ENCODE measurements at places on chromosomes 2 and 18.

DNA sequence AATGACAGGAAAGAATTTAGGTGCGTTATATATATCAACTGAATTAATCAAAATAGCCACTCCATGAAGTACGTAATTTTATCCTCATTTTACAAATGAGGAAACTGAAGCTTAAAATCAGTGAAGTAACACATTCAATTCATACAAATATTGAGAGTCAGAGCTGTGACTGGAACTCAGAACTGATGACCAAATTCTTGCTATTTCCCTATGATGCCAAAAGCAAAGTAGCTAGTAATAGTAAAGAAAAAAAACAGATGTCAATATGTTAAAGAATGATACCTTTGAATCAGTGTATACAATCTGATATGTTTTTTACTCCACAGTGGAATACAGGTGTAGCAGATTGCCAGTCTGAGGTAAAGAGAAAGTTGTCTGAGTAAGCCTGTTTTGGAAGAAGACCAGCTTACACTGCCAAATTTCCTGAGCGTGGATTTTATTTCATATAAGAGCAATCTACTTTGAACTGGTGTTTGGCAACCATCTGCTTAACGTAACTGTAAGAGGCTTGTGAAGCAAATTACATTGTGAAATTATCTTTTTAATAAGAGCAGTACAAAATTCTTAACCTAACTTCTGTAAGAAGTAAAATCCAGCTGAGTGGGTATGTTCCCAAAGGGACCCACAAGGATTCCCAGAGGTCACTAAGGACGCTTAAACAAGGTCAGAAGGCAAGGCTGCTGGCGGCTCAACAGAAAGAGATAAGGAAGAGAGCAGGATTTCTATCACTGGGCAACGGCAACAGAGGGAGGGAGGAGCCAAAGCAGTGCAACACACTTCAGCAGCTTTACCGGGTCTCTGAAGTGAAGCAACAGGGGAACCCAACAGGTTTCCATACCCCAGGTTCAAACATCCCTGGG is 85.6 kb downstream of the IKZF2 start:
- no peak for DNase-seq

DNA sequence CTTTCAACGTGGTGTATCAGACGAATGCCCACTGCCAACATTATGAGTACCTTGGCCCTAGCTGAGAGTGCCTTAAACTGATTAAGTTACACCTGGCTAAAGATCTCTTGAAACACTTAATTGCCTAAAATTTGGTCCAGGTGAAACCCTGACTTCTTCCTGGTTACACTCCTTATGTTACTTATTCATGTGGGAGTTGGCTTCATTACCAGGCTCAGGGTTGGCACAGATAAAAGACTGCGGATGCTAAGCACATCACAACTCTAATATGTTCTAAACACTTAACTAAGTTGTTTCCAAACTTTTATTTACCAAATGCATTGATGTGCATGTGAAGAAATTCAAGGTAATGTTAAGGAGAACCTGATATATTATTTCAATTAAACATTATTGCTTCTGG is 298.9 kb downstream of the TCF4 start:
- no peak for DNase-seq

DNA sequence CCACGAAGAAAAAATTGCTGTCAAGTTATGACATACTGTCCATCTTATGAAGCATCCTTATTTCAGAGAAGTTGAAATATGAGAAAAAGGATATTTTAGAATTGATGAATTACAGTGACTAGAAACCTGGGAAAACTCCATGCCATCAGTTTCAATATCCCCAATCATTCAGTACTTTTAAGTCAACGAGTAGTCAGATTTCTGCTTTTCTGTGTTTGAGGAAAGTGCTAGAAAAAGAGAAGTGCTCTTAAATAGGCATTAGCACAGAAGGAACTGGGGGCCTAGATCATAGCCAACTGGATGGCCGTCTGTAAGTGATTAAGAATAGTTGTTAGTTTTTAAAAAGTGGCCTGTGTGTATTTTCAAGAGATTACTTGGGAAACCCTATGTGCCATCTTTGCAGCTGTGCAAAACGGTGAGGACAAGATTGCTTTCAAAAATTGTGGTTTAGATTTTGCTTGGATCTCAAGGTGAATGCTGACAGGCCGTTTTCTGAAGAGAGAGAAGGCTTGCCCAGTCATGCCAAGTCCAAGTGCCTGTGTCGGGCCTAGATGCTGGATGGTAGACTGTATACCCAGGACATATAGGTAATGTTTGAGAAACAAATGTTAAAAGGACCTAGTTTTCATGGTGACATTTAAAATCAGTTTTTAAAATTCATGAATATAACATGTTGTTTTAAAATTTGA is 5.1 kb downstream of the NEDD4L start:
- DNase-seq = no peak

DNA sequence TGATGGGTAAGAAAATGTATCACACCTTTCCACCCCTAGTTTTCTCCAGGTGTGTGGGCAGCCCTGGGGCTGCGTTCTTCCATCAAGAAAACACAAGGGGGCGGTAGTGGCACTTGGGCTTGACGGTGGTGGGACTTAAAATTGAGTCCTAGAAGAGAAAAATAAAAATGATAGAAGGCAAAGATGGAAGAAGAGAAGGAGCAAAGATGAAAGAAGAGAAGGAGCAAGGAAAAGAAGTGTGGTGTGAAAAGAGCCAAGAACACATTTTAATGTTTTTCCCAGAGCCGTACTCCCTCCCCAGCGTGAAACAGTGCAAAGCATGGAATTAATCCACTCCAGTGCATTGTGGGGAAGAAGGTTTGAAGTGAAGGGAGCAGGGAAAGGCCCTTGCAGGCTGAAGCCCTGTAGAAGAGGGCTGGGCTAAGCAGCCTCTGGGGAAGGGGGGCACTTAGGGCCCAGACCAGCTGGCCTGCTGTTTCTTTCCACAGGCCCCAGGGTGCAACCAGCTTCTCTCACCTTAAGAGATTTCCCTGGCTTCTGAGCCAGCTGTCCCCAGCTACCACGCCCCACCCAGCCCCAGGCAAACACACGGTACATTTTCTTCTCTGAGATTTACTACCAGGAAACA is 256.8 kb downstream of the RNF152 start:
- DNase-seq = peak; percentile 72

- no peak for DNase-seq
Measured at GRCh38 chr2:40665493-40666232, 213.8 kb upstream of the SLC8A1 start.

- DNase-seq = no peak
Measured at GRCh38 chr2:207042841-207043240, 103.5 kb downstream of the CPO start.

DNA sequence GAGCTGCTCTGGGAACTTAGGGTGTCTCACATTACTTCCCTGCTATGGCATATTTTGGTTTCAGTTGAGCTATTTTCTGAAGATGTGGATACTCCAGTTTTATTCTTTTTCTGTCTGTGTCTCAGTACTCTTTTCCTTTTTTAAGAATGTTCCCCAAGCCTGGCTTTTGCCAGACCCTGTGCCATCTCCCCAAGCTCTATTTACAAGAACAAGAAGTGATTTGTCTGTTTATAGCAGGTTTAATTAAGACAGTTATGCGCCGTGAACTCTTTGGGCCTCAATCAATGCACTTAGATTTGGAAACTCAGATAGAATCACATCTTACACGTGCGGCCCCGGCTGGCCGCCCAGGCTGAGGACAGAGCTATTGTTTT is 8.9 kb upstream of the SATB2 start:
- no peak for DNase-seq

- DNase-seq = peak; percentile 72
Measured at GRCh38 chr2:196987649-196988364, 61.3 kb upstream of the PGAP1 start.

DNA sequence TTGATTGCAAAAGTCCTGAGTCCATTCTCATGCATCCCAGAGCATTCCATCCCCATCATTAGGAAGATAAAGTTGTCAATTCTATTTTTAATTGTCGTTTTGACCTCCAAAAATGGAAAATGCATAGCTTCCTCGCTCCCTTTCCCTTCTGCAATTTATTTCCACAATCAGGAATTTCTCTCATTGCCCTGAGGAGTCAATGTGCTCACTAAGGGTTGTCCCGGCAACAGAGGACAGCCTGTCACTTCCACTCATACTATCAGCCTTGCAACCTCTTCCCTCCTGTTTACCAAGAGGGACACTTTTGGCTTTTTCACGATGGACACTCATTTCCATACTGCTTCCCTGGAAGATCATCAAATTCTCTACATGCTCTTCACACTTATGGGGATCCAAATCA is 164.8 kb downstream of the MYO5B start:
- DNase-seq = no peak

GRCh38 chr2:240208631-240209211 is 68.3 kb upstream of the OTOS start:
- DNase-seq = no peak

DNA sequence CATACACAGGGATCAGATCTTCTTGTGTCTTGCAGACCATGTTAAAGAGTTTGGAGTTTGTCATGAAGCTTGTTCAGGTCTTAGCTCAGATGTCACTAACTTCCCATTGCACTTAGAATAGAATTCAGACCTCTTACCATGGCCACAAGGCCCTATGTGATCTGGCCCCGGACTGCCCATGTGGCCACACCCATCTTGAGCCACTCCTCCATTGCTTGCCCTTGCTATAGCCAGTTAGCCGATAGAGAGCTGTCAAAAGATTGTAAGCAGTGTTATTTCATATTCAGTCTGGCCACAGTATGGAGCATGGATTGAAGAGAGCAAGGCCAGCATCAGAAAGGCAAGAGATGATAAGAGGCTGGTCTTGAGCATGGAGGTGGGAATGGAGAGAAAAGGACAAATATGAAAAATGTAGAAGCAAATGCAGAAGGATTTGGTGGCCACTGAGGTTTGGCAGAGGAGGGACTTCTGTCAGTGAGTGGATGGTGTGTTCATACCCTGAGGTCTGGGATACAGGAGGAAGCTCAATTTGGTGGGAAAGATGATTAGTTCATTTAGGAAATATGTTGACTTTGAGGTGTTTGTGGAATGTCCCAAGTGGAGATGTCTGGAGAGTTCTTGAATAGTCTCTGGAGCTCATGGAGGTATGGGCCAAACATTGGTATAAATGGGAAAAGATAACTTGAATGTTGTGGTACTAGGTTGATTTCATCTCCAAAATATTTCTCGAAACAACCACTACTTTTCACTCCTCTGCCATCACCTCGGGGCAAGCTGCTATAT is 10.6 kb downstream of the DGUOK start:
- DNase-seq = no peak

- DNase-seq = no peak
Measured at GRCh38 chr2:218166791-218167190, at the start of gene CXCR1. CXCR1 (minus strand) TSS chr2:218166962; CDS start chr2:218165211, 1,751 bp downstream.

GRCh38 chr2:5690286-5690685 is 1.9 kb upstream of the SOX11 start:
- no peak for DNase-seq

GRCh38 chr18:42289526-42289925 is 334.5 kb downstream of the PIK3C3 start:
- peak; percentile 26 for DNase-seq

DNA sequence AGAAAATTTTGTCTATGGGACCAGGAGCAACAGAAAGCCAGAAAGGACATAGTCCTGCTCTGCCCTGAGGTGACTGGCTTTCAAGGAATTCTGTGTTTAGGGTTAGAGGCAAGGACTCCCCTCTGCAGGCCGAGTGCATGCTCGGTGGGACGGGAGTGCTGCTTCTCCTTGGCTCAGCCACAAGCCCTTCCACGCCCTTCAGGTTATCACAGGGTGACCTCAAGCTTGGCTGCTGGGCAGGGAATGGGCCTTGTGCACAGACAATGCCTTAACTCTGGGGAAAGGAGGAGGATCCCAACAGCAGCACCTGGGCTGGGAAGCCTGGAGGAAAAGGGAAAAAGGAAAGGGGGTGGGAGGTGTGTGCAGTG is 32.8 kb downstream of the FAM178B start:
- no peak for DNase-seq

DNA sequence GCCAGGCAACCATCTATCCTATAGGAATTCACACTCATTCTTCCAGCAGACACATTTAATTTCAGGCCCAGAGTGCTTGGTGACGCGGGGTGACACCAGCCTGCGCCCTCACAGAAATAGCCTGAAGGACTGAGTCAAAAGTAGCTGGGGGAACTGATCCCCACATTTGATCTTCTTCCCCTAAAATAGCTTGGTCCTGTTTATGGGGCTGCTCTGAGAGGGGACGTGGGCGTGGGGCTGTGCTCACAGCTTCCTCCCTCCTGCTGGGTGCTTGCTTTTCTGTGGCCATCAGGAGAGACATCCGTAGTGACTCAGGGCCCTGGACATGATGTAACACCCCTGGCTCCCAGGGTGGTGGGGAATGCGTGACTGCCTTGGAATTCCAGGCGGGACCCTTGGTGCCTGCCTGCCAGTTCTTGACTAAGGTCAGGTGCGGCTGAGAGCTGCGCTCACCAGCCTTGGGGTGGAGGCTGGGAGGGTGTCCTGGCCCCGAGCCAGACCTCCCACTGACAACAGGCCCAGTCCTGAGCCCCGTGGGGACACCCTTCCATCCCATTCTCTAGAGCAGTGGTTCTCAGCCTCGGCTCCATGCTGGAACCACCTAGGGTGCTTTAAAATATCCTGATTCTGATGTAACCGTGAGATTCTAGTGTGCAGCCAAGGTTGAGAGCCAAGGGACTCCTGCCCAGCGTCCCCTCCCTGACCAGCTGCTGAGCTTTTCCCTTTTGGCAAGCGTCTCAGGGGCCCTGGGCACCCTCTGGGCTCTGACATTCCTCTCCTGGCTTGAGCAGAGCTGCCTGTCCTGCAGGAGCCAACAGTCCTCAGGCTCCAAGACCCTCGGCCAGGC is 47.4 kb upstream of the SMAD7 start:
- DNase-seq = peak; percentile 22
